ENCODE measurements at places on chromosomes 7 and 10. TPM values are rescaled to one million over a fixed set of nuclear protein-coding genes. Genes with fewer than 3 reads are reported as not detected.

DNA sequence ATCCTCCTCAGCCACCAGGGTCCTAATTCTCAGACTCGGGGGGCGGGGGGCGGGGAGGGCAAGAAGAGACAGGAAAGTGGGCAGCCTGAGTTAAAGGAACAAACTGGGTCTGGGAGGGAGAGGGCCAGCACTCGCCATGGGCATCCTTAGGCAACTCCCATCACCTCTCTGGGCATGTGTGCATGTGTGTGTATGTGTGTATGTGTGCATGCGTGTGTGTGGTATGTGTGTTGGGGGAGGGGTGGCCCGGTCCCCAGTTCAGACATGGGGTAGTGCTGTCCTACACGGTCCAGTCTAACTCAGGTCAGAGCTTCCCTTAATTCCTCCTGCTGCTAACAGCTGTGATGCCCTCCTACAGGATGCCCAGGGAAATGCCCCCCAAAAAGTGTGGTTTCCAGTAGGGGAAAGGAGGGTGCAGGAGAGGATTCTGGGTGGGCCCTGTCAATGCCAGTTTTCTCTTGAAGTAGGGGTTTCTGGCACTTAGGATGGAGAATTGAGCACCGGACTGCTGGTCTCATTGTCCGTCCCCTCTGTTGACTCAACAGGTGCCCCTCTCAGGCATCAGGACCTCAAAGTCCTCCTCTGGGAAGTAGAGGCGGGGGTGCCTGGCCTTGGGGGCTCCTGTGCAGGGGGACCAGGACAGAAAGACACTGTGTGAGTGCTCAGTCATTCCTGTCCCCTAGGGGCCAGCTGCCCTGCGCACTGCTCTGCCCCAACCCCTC, 15.1 kb upstream of the ZMIZ1 start:
- no peak for DNase-seq

- DNase-seq = no peak
These were observed 502.7 kb upstream of the PODXL start for GRCh38 chr7:132059141-132059540.

DNA sequence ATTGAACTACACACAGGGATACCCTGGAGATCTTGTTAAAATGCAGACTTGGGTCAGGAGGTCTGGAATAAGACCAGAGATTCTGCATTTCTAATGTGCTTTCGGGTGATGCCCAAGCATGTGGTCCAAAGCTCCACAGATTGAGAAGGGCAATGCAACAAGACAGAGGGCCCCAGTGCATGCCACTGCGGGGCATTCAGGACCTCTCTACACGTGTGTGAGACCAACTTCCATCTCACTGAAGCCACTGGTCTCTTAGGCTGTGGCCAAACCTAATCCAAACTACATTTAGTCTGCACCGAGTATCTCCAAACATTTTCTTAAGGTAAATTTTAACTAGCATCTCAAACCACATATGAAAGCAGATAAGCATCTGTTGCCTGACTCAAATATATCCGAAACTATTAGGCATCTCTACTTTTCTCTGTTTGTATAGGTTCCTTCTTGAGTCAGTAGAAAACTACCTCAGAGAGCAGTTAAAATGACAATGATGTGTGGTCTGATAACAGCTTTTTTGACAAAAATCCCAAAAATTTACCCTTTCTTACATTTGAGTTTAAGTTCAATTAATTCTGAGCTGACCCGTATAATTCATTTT, 107.5 kb downstream of the ELMO1 start:
- DNase-seq = no peak

DNA sequence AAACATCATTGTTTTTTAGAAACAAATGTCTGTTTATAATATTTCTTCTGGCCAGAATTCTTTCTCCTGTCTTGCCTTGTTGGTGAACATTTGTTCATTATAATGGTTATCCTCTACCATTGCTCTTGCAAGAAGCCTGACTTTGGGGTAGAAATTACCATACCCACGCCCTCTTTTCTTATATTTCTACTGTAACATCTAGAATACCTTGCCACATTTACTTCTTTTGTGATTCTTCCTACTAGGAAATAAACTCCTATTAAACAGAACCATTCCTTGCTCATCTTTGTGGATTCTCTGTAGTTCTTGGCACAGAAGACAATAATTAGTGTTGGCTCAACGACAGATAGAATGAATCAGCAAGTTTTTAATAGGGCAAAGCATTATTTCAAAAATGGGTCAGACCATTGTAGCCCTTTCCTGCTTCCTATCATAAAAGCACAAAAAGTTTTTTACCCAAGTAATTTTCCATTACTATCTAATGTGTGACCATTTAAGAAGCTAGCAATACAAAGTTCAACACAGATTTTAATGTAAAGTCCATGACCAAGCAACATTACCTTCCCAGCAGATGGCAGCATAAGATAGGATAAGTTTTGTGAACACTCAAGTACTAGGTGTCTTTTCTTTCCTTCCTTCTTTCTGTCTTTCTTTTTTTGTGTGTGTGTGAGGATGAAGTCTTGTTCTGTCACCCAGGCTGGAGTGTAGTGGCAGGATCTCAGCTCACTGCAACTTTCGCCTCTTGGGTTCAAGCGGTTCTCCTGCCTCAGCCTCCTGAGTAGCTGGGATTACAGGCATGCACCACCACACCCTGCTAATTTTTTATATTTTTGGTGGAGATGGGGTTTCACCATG, 270.4 kb downstream of the HGF start:
- DNase-seq = peak; percentile 35

DNA sequence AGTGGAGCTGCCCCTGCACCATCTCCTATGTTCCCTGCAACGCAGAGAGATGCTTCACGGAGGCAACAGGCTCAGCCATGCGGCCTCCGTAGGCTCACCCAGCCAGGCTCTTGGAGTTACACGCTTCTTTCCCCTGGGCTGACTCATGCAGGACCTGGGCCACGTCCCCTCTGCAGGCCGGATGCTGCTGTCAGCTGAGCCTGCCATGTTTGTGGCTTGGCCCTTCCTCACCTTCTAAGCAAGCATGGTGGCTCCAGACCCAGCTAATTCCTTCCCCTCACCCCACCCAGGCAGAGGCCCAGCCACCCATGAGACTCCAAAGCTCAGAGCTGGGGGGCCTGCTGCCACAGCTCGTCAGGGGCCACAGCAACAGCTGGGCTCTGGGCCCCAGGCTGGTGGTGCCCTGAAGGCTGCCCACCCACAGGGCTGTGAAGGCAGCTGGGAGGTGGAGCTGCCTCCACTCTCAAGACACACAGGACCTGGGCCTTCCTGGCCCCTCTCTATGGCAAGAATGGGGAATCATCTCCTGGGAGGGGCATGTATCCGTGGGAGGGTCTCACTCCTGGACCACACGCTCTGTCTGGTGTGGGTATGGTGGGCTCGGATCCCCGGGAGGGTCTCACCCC, 219.6 kb downstream of the ELFN1 start:
- DNase-seq = no peak

GRCh38 chr10:51047857-51048256, 26.4 kb upstream of the PRKG1 start:
- no peak for DNase-seq

Gene MACC1
- polyA plus RNA-seq = 10.9 TPM

Gene ACSL5
- 3.8 TPM for polyA plus RNA-seq

Gene OR2A42
- polyA plus RNA-seq = 4.1 TPM

Data from left renal cortex interstitium (tissue), 4 donors.